ENCODE measurements at places on chromosomes 4 and X.

DNA sequence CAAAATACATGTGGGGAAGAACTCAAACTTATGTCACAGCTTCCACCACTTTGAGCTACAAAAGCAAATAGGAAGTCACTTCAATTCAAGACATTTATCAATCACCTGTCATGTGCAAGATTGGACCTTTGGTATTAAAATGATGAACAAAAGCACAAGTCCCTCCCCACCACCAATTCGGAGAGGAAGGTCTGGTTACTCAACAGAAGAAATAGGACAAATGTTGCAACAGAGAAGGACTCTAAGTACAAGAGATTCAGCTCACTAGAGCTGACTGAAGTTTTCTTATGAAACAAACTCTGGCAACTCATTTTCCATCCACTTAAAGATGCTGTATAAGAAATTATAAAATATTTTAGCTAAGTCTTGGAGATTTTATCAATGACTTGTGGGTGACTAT is 16.0 kb upstream of the MMRN1 start:
- no peak for DNase-seq

DNA sequence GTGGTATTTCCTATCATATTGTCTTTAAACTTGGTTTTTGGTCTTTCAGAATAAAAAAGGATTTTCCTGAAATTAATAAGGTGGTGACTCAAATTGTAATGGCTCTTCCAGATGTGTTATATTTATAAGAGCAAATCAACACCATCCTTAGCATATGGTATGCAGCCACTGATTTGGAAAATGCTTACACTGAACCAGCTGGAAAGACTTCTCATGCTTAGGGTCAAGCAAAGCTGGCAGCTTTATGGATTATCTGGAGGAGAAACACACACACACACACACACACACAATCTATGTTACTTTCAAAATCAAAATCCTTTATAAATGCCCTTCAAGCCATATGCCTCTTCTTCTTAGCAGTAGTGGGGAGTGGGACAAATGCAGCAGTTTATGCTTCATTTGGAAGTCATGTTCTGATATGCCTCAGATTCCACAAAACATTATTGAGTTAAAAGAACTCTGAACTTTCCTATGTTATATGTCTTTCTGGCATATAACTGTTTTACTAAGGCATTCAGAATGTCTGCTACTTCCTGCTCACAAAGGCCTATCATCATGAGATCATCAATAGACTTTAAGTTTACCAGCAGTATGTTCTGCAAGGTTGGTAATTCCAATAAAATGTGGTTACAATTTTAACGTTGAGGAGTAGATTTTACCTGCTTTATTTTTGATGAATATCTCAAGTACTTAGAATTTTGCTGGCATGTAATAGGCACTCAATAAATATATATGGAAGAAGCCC is 72.9 kb upstream of the PRDM5 start:
- no peak for DNase-seq

GRCh38 chr4:155473420-155474095 is 96.8 kb upstream of the MAP9 start:
- DNase-seq: no peak

GRCh38 chr4:185339941-185340340 is 55.8 kb downstream of the LRP2BP start:
- DNase-seq: no peak

Measured in activated T-cell treated with anti-CD3 and anti-CD28 coated beads, Interleukin-2, amount 50 U/mL, for 72 hours (primary cell).